Thoracic aorta (tissue), 2 donors: ENCODE measurements at places on chromosomes 2 and 18.

GRCh38 chr2:7588295-7588694, 671.1 kb downstream of the RNF144A start:
- no peak for DNase-seq

DNA sequence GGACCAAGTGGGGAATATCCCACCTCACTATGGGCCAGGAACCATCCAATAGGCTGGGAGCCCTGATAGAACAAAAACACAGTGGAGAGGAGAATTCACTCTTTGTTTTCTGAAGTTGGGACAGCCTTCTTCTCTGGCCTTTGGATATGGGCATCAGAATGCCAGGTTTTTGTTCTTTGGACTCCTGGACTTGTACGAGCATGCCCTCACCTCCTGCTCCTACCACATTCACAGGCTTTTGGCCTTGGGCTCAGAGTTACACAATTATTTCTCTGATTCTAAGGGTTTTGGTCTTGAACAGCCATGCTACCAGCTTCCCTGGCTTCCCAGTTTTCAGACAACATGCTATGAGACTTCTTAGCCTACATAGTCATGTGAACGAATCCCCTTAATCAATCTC, 732.9 kb upstream of the VRK2 start:
- DNase-seq: no peak

GRCh38 chr2:159101755-159102489, 133.5 kb downstream of the TANC1 start:
- no peak for DNase-seq

DNA sequence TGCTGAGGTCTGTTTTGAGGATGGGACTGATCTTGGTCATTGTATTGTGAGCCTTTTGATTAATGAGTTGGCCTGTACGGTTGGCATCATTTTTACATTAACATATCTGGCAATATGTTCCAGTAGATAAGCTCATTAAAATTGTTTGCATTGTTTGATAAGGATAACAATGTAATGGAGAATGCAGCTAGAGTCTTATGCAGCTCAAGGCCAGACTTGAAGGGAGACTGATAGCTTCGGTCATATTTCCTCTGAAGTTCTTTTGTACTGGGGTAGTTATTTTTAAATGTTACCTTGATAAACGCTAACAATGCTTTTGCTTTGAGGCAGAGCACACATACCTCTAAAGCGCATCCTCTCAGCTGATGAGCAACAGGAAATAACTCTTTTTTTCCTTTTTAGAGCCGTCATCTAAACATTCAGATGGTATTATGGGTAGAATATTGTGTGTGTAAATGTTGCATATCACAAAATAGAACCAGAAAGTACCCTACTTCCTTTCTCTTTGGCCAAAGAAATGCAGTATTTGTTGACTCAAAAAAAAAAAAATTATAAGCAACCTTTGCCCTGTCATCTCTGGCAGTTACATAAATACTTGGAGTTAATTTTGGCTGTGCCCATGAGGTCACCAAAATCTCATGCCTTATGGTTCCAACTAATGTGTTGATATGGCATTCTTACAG, 1.3 kb downstream of the MAPRE2 start:
- DNase-seq: no peak

DNA sequence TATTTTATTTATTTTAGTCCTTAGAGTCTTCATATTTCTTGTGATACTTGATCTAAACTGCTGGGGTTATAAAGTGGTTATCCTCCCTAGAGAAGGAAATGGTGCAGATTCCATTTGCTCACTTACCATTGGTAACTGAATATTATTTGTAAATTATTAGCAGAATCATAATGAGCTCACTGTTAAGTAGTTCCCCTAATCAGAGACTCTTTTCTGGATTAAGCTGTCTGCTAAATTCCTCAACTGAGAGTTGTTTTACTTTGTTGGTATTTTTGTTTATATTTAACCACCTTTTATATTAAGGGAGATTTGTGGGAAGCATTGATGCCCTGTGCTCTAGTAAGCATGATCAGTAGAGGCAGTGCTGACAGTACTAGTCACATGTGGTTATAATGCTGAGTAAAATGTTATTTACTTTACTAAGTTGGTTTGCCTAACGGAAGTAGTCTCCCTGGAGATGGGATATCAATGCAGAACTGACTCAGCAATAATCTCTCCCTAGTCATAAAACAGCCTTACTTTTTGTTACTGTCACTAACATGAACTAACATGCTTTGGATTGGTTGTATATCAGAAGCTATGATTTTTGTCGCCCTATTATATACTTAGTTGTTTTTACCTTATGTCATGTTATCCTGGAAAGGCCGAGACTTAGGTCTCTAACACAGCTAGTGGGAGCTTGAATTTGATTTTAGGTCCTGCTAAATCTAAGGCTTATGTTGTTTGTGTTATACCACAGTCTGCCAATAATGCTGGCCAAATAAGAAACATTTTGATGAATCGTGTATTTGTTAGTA, 166.7 kb downstream of the MCFD2 start:
- no peak for DNase-seq

GRCh38 chr2:45765007-45765727, 113.7 kb downstream of the PRKCE start:
- DNase-seq: no peak

DNA sequence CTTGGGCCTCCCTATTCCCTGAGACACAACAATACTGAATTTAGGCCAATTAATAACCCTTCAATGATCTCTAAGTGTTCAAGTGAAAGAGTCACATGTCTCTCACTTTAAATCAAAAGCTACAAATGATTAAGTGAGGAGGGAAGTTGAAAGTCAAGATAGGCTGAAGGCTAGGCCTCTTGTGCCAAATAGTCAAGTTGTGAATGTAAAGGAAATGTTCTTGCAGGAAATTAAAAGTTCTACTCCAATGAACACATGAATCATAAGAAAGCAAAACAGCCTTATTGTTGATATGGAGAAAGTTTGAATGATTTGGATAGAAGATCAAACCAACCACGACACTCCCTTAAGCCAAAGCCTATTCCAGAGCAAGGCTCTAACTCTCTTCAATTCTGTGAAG, 286.9 kb downstream of the MEIS1 start:
- DNase-seq: no peak

GRCh38 chr2:179170901-179171300, 93.7 kb downstream of the SESTD1 start:
- no peak for DNase-seq

DNA sequence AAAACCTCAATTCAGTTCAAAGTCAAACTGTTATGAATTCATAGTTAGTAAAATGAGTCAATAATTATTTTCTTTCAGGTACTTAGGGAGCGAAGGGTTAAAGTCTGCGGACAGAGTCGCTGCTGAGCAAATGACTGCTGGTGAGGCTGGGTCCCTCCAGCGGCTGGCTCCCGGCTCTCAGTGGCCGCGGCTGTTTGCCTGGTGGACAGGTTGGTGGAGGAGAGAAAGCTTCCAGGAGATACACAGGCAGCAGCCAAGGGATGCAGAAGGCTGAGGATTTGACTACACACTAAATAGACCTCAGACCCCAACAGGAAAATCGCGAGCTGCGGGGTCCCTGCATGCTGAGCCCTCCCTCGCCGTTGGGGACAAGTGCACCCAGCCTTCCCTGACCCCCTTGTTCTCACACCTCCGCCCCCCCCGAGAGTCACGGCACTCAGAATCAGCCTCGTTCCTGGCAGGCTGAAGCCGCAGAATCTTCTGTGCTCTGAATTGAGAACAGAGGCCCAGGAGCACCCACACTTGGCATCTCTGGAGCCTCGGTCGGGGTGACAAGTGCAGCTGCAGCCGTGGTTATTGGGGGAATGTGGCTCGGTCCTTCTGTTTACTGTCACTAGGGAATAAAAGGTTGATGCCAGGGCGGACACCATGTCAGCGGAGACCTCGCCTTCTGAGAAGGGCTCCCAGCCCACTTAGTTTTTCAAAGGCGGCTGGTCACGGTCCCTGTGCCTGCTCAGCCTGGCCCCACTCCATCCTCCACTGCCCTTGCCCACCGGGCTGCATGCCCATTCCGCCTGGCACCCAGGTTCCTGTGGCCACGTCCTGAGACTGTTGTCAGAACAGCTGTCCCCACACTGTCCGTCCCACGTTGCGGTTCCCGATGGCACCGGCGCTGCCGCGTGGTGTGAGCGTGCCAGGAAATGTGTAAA, 74.0 kb downstream of the SLC66A2 start:
- DNase-seq: no peak

DNA sequence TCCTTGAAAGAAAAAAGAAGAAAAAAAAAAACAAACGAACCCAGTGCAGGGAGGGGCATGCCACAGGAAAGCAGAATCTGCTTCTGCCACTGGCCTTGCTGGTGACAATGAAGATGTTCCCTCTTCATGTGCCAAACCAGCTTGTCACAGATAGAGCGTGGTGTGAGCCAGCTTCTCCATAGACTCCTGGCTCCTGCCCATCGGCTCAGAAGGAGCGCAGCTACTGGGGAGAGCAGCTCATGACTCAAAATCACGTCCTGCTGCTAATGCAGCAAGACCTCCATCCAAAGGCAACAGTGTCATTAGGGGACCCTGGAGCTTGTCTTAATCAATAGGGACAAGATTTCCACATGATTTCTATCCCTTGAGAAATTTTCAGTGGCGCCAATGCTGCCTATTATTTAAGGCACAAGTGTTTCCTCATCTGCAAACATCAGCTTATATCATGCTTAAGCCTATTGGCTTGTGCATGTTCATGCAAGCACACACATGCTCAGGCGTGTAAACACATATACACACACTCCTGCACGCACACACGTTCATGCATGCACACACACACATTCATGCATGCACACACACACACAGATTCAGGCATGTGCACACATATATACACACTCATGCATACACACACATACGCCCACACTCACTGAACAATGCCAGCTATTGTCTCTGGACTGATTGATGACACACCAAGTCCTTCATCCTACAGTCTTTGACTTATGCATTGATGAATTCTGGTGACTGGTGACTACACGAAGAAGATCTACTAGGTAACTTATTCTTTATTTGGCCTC, 682.0 kb upstream of the ID2 start:
- DNase-seq: no peak

DNA sequence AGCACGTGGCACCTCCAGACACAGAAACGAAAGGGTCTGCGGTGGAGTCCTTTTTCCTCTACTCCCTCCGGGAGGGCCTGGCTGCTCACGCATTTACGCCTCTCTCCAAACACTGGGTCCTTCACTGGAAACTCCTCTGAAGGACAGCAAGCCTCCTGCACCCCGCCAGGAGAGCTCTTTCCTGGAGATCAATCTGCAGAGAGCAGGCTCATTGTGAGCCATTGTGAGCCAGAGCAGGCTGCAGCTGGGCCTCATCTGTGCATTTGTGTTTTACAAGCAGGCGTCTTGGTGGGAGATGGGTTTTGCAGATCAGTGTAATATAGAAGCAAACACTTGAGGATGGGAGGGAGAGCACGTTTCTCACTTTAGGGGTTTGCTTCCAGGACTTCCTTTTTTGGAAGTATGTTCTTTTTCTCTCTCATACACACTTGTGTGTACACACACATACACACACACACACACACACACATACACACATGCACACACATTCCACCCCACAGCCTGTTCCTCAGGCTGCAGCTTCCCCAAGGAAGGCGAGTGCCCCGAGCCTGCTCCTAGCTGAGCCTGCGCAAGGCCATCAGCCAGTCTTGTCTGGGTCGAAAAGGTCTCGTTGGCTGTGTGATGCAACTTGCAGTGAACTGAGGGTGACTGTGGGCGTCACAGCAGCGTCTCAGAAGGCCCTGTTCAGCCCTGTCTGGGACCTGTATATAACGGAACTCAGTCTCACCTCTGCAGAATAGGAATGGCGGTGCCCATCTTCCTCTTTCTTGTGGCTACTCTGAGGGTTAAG, 163.5 kb downstream of the GLI2 start:
- DNase-seq: no peak

DNA sequence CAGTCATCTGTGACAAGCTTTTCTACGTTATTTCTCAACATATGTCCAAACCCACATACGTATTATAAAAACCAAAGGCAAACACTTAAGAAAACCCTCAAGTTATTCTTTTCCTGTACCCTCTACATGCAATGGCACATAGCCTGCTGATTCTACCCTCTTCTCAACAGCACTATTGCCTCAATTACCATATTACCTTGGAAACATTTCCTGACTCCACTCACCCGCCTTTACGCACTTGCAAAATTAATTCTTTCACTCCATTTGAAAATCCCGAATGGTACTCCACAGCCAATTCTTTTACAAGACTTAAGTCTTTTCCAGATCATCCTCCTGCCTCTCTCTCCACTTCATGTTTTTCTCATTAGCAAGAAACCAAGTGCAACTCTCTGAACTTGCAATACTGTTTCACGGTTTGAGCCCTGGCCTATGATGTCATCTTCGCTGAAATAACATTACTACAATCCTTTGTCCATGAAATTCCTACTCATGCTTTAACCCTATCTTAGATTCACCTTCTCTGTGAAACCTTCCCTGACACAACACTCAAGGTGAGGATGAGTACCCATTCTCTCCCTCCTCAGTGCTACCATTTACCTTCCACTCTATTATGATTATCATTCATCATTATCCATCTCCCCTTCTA, 29.0 kb downstream of the SESTD1 start:
- no peak for DNase-seq

- no peak for DNase-seq
Observed at GRCh38 chr2:109009920-109010610, 21.0 kb upstream of the EDAR start.

GRCh38 chr2:115194623-115195022, 752.2 kb downstream of the DPP10 start:
- DNase-seq: no peak

DNA sequence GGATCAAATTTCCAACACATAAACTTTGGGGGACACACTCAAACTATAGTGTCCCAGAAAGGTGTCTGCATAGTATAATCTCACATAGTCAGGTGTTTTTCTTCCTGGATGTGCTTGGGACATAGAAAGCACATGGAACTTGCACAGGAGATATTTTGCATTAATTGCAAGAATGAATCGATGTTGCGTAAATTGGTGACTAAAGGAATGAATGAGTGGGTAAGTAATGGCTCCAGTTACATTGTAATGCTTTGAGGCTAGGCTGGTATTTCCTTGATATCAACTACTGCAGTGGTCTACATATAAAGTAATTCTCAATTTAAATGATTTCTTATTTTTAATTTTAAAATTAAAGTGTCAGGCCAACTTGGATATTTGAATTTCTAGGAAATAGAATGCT, 53.4 kb downstream of the SH3RF3 start:
- no peak for DNase-seq

- DNase-seq: no peak
Observed at GRCh38 chr2:240970816-240971215, 27.6 kb upstream of the SNED1 start.

DNA sequence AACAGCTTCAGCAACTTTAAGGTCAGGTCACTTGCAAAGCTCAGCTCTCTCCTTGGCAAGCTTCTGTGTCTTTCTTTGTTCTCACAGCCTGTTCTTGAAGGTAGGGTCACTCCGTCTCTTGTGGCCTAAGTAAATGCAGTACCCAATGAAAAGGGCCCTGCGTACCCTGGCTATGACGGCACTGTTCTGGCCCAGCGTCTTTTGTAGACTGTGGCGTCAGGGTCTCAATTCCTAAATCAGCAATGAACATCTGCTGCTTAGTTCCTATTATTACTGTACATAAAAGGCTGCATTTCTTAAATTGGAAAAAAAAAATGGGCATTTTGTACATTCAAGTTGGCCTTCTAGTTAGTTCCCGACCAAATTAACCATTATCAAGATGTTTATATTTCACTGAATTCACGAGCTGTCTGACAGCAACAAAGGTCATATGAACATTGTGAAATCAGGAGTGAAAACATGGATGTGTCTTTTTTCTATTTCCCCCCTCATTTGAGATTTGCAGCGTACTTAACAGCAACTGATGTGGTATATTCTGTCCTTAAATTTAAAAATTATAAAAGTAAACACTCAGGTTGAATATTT, 17.0 kb upstream of the MTCL1 start:
- DNase-seq: no peak
